Glutamatergic neuron (in vitro differentiated cells): ENCODE measurements at places on chromosomes 6 and 20. TPM values are rescaled to one million over a fixed set of nuclear protein-coding genes. Genes with fewer than 3 reads are reported as not detected.

FAM217A gene
- total RNA-seq = not detected

ULBP1 gene
- total RNA-seq = 9.3 TPM

GRCh38 chr6:78538002-78538401 is 329.3 kb upstream of the IRAK1BP1 start:
- no peak for DNase-seq

PPP1R18 gene
- total RNA-seq = 175 TPM

DNA sequence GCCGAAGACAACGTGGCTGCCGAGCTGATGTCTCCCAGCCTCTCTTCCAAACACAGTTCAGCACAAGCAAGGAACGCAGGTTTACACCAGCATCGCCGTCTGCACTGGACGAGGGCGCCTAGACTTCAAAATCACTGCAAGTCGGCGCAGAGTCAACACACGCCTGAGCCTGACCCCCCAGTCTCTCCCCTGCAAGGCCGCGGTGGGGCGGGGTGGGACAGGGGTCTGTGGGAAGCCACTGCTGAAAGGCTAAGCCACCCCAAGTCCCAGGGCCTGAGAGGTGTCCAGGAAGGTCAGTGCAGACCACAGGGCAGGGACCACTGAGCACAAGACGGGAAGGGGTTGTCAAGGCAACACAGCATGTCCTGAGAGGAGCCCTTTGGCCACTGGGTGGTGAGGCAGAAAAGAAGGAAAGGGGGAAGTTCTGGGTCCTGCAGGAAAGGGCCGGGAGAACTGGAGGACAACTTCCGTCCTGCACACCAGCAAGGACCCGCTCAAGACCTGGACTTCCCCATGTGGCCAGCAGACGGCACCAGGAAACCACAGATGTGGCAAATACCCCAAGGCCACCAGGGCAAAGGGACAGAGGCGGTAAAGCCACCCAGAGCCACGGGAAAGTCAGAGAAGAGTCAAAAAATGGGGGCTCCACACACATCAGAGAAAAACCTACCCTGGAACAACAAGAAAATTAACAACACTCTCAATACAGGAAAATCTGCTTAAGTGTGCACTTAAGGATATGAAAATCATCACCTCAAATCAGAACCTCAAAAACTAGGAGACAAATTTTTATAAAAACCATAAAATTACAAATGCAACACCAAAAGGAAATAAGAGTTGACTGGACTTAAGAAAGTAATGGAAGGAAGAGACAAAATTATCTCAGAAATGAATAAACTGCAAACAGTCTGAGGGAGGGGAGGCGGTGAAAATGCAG is 84.8 kb downstream of the TAF4 start:
- no peak for DNase-seq

FOXA2 gene
- not detected for total RNA-seq
